NT2/D1 (cell line): ENCODE measurements at places on chromosomes 3 and 15.

GRCh38 chr3:115239717-115240116, 92.6 kb upstream of the ZBTB20 start:
- no peak for DNase-seq

GRCh38 chr15:33067456-33067855, 127.1 kb downstream of the FMN1 start:
- DNase-seq, result no peak

GRCh38 chr3:187941135-187941847, 196.0 kb upstream of the BCL6 start:
- no peak for DNase-seq

DNA sequence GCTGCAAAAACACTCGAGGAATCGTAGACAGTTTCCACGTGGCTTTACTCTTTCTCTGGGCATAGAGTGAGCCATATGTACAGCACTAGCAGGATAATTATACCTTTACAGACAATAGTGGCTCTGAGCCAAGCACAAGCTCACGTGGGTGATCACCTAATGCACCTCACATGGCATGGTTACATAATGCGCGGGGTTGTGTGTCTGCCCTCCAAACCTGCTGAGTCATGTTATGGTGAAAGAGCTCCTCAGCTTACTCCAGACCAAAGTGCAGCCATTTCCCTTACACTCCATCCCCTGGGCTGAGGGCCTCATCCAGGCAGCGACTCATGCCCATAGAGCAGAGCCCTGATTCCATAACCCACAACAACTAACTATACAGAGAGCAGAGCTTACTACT, 1458.4 kb upstream of the CADM2 start:
- DNase-seq, result no peak

DNA sequence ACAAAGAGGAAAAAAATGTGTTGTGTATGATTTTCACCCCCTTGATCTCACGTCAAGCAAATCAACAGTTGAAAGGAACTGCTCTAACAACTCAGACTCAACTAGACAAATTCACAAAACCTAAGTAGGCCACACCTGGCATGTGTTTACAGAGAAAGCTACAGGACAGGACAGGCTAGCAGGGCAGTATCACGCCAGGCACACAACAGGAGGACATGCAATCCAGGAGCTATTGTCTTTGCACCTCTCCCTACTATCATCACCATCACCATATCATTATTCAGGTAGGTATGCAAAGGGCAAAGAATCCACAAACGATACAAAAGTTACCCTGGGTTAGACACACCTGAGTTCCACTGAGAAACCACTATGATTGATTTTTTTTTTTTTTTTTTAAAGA, 86.4 kb downstream of the TBL1XR1 start:
- no peak for DNase-seq

DNA sequence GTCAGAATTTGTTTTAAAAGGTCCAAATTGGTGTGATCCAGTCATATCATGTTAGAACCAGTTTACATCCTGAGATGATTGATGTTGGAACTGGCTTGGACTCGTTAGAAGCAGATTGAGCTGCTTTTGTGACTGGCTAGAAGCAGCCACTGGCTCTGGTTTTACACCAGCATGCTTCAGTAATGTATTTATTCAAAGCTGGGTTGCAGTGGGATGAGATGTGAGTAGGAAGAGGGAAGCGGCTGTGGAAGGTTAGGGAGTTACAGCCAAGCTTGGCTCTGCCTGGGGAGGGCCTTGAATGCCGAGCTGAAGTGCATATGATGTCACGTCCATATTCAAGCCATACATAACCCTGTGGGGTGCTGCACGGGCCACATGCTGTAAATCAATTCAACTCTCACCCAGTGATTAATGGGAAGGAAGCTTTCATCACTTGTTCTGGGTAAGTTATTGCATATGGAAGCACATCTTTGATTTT, 104.0 kb upstream of the SMAD3 start:
- no peak for DNase-seq
